Pulmonary artery endothelial cell (primary cell): ENCODE measurements at places on chromosomes 7 and 10.

GRCh38 chr10:33749067-33749735 lies 414.7 kb upstream of the NRP1 start:
- no peak for DNase-seq

DNA sequence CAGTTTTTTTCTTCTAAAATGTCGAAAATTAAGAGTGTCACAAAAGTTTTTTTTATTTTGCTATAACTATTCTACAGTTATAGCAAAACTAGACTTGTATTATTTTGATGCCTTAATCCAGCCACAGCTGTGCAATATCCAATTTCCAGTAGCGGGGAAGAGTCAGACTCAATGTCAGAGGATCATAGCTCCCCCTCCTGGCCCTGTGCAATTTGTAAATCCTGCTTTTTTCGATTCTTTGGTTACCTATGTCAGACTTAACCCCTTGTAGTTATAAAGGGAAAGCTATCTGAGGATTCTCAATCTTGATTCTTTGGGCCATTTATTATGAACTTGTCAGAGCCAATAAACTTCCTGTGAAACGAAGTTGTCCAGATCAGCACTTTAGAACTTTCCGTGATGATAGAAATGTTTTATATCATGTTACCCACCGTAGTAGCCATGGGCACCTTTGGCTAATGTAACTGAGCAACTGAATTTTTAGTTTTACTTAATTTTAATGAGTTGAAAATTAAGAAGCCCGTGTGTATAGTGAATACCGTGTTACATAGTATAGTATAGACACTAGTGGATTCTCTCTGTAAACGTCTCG lies 87.7 kb upstream of the PRKCQ start:
- DNase-seq = no peak

DNA sequence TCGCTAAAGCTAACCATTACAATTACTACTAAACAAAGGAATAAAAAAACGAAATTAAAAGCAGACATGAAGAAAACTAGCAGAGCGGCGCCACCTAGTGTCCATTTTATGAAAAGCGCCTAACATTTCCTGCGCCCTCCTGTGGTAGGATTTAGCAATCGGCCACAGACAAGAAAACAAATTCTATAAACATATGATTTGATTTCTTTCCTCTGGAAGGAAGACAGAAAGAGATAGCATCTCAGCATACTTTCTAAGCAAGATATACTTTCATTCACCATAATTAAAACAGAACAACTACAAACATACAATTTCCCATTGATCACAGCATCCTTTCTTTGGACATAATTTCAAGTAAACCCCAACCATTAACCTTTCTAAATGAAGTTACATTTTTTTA lies 337.7 kb upstream of the NPVF start:
- DNase-seq = peak; percentile 10

DNA sequence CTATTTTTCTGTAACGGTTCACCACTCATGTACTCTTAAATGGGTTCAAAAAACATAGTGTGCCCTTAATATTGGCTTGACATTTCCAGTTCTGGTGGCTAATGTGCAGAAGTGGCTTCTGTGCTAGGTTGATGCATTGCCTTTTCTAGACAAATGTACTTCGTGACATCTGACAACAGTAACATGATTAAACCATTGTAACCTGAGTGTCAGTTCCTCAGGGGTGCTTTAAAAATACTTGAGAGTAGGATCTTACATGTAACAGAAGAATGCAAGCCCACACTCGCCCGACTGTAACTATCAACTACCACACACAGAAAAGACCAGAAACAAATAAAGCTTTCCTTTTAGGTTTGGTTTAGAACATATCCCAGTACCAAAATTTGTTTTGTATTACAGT lies 393.4 kb upstream of the NFE2L3 start:
- no peak for DNase-seq

- no peak for DNase-seq
Measured at GRCh38 chr10:122157451-122157850, 113.6 kb upstream of the BTBD16 start.

- DNase-seq = no peak
Measured at GRCh38 chr10:74103560-74104258, 46.9 kb downstream of the AP3M1 start.

DNA sequence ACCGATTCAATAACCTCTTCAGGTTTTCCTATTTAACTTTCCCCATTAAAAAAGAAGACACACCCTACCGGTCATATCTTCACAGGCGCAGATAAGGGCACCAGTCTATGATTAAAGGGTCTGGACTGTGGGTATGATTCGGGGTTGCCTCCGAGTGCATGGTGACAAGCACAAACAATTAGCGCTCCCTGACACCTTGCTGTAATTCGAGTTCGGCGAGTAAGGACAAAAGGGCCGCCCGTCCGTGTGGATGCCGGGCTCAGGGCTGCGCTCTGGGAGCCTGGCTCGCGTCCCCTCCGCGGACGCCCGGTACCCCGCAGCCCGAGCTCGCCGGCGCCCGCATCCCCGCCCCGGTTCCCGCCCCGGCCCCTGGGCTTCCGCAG lies 111.9 kb upstream of the RHEB start:
- no peak for DNase-seq

DNA sequence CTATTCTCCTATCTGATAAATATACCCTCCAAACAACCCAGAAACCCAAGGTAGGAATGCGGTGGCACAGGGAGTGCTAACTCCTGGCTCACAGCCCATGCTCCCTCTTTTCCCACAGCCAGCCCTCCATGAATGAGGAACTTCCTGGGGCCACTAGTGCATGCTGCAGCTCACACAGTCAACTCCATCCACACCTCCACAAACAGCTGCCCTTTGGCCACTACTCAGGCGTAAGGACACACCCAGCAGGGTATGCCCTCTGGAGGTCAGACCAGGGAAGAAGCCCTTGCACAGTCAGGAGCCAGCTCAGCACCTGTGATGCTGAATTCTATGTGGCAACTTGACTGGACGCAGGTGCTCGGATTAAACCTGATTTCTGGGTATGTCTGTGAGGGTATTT lies 85.2 kb upstream of the PIK3CG start:
- DNase-seq = no peak

DNA sequence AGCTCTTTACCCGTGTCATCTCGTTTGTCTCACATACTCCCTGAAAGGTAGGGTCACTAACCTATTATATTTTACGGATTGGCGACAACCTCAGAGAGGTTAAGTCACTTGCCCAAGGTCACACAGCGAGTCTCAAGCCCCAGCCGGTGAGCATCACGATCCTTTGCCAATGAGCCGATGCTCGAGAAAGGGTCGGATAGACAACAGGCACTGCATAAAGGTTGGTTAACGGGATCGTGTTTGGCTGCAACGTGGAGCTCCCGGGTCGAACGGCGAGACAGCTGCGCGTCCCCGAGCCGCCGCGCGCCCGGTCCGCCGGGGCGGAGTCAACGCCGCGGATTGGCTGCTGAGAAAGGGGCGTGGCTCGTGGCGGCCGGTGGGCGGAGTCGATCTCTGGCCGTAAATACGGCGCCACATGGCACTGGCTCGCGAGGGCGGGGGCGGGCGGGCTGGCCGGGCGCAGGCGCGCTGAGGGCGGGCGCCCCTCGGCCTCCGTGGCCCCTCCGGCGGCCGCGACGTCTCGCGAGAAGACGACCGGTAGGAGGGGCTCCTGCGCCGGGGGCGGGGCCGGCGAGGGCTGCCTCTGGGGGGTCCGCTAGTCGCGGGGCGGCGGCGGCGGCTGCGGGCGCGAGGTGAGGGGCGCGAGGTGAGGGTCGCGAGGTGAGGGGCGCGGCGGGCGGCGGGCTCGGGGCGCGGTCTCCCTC lies at the start of gene CHST12:
Gene CHST12, plus strand, starts transcription at position 598 of the 704 bp plus-strand sequence. CDS start 29,029 bp downstream, outside the sequence.
- DNase-seq = peak; percentile 71

- DNase-seq = peak; percentile 10
Measured at GRCh38 chr7:7424151-7424873, 111.4 kb downstream of the COL28A1 start.

- no peak for DNase-seq
Measured at GRCh38 chr10:73865459-73866442, 8.6 kb downstream of the CAMK2G start.

DNA sequence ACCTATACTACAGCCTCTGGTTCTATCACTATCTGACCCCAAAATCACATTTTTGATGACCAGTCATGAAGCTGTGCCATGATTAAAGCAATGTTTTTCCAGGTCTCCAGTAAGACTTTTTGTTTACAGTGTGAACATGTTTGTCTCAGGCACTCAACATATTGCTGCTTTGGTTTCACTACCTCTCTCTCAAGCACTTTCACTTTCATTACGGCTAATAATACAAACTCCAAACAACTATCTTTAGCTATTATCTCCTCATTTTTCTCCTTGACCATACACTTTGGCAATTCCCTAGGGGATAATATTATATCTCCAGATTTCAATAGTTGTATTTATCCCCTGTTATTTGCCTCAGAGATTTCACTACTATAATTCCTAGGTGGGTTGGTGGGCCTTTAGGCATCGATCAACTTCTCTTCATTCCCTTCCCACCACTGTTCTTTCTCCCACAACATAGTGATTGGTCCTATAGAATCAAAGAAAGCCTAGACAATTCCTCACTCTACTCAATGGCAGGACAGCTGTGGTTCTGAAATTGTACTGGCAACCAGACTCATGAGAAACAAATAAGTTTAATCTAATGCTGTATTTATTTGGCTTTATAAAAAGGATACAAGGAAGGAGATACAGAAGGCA lies 261.4 kb upstream of the ZWINT start:
- no peak for DNase-seq

- DNase-seq = peak; percentile 32
Measured at GRCh38 chr7:2409745-2410414, 6.5 kb downstream of the CHST12 start.

- DNase-seq = peak; percentile 87
Measured at GRCh38 chr7:73850781-73851207, 8.5 kb upstream of the METTL27 start.

DNA sequence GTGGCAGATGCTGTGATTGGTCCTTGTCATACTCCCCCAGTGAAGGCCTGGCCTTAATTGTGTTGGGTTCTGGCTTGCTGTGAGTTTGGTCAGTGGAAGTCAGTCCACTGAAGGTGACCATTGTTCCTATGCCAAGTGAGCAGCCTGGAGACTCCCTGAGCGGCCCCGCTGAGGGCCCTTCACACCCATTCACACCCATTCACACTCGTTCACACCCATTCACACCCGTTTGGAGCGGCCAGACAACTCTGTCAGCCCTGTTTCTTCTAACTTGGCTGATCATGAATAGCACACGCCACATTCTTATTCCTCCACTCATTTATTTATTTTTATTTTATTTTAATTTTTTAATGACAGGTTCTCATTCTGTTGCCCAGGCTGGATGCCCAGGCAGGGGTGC lies 61.5 kb downstream of the C10orf120 start:
- no peak for DNase-seq

DNA sequence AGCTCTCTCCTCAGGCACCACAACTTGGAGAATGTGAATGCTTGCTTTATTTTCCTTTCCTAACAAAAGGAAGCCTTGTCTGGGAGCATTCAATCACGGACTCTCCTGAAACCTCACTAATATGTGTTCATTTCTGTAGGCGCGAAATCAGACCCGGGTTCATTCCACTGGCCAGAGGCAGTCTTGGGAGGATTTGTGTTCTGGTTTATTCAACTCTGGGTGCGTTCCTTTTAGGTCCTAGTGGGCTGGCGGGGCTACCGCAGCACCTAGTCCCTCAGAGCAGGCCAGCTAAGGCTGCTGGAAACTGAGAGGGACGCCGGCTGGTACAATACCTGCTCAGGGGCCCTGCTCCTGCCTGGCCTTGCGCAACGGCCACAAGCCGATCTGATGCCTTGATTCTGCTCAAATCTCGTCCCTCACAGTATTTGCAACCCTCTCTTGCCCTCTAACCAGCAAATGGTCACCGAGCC lies 7.5 kb downstream of the HOXA4 start:
- DNase-seq = no peak
